ENCODE measurements at places on chromosomes 2 and 18. TPM values are rescaled to one million over a fixed set of nuclear protein-coding genes. Genes with fewer than 3 reads are reported as not detected.

CD8A gene
- 4.1 TPM for total RNA-seq

ANKRD30BL gene
- total RNA-seq = not detected

DNA sequence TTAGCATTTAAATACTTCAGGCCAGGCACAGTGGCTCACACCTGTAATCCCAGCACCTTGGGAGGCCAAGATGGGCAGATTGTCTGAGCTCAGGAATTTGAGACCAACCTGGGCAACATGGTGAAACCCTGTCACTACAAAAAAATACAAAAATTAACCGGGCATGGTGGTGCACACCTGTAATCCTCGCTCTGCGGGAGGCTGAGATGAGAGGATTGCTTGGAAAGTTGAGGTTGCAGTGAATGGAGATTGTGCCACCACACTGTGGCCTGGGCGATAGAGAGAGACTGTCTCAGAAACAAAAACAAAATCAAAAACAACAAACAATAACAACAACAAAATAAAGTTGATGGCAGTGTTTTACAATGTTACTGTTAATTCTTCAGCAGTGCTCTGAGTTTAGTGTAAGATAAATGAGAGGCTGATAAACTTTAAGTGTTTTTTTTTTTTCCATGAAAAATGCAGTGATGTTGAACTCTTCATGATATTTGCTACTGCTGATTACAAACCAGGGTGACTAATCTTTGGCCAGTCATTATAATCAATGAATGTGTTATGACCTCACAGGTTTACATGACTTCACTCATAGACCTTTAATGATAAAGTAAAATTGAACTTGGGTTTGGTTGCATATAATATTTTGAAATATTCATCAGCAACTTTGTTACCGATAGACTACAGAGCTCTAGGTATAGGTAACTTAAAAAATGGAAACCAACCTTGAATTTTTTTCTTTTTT is 2.5 kb downstream of the ITGAV start:
- no peak for DNase-seq

DNA sequence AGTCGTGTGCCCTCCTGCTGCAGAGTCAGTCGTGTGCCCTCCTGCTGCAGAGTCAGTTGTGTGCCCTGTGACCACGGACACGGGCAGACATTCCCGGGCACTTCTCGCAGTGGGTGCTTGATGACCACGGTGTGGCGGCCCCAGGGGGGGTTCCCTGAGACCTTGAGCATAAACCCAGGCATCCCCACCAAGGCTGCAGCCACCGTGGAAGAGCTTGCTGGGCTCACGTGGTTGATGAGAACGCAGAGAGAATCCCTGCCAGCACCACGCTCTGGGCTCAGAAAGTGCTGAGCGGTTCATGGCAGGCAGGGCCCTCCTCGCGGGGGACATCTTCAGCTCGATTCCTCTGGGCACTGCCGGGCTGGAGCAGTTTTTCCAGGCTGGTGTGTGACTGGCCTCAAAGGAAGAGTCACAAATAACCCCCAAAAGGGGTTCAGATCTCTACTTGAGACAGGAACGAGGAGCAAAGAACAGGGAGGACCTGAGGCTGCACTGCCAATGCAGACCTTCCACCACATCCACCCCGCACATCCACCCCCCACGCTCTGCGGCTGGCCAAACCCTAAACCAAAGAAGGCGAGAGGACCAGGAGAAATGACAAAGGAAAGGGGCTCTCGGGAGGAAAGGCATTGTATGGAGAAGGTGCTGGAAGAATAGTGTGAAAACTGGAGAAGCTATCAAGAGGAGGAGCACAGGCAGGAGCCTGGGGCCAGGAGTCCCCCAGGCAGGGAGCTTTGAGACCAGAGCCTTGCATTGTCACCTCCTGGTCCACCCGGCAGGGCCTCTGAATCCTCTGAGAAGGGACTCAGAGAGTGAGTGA is 8.4 kb upstream of the PER2 start:
- no peak for DNase-seq

GRCh38 chr2:200369886-200370285 is 63.4 kb downstream of the SPATS2L start:
- DNase-seq = no peak

DNA sequence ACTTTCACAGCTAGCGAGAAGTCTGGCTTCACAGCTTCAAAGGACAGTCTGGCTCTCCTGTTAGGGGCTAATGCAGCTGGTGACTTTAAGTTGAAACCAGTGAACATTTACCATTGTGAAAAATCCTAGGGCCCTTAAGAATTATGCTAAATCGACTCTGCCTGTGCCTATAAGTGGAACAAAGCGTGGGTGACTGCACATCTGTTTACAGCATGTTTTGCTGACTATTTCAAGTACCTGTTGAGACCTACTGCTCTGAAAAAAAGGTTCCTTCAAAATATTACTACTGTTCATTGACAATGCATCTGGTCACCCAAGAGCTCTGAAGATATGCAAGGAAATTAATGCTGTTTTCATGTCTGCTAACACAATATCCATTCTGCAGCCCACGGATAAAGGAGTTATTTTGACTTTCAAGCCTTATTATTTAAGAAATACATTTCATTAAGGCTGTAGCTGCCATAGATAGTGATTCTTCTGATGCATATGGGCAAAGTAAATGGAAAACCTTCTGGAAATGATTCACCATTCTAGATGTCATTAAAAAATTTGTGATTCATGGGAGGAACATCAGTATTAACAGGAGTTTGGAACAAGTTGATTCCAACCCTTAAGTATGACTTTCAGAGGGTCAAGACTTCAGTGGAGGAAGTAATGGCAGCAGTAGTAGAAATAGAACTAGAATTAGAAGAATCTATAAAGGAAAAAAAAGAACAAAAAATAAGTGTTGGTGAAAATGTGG is 48.9 kb downstream of the POLR1A start:
- no peak for DNase-seq

GRCh38 chr2:24871852-24872333 is 48.1 kb downstream of the ADCY3 start:
- DNase-seq = no peak

DNA sequence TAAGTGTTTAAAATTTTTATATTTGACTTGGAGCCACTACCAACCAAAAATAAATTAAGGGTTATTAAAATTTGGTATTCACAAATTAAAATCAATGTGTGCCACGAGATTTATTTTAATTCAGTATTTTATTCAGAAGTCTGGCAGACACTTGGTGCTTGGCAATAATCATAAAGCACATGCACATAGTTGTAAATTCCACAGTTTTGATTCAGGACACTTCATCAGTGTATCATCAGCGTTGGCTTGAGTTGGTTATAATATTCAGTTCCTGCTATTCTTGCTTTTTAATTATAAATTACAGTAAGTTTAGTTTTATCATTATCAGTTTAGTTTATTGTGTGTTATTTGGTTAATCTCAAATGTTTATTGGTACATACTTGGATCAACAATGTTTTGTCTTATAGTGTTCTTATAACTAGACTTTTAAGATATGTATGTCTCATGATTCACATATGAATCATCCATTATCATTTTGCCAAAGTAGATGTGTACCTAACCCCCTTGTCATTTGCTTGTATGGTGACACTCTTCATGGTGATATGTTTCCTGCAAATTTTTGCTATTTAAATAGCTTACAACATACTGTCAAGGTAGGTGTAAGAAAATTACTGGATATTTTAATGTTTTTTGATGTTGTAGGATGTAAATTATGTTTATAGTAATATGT is 237.9 kb downstream of the BABAM2 start:
- no peak for DNase-seq

GRCh38 chr2:217105733-217106649 is 246.1 kb upstream of the TNP1 start:
- DNase-seq = peak; percentile 21

DNA sequence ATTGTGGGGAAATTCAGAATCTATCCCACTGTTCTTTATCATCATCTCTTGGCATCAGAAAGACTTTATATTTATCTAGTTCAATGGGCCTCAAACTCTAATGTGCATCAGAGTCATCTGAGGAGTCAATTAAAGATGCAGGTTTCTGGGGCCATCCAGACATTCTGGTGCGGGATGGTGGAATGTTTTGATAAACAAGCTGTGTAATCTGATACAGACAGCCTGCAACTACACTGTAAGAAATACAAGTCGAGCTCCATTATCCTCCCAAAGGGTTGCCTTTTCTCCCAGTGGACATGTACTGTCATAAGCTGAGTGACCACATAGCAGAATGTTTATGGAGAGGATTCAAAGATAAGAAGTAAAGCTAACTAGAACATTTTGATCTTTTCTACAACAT is 515.3 kb upstream of the DCC start:
- no peak for DNase-seq

All from activated CD4-positive, alpha-beta memory T cell treated with anti-CD3 and anti-CD28 coated beads, Interleukin-2, amount 10 ng/mL, durations not matched to agents 7 days and 5 days (primary cell).